ENCODE measurements at places on chromosomes 4 and X. TPM values are rescaled to one million over a fixed set of nuclear protein-coding genes. Genes with fewer than 3 reads are reported as not detected.

- no peak for DNase-seq
- H3K4me1 ChIP-seq: peaks cover 34% of the 10 kb centered on the region
- H3K4me3 ChIP-seq: no peak overlapping the region
- peaks cover 27% of the 10 kb centered on the region for H3K36me3 ChIP-seq
- no peaks in the 10 kb centered on the region for H3K27me3 ChIP-seq
Observed at GRCh38 chr4:109576462-109576861, 16.4 kb downstream of the MCUB start.

Gene CXorf49
- total RNA-seq: not detected

Gene DUSP9
- not detected for total RNA-seq

DNA sequence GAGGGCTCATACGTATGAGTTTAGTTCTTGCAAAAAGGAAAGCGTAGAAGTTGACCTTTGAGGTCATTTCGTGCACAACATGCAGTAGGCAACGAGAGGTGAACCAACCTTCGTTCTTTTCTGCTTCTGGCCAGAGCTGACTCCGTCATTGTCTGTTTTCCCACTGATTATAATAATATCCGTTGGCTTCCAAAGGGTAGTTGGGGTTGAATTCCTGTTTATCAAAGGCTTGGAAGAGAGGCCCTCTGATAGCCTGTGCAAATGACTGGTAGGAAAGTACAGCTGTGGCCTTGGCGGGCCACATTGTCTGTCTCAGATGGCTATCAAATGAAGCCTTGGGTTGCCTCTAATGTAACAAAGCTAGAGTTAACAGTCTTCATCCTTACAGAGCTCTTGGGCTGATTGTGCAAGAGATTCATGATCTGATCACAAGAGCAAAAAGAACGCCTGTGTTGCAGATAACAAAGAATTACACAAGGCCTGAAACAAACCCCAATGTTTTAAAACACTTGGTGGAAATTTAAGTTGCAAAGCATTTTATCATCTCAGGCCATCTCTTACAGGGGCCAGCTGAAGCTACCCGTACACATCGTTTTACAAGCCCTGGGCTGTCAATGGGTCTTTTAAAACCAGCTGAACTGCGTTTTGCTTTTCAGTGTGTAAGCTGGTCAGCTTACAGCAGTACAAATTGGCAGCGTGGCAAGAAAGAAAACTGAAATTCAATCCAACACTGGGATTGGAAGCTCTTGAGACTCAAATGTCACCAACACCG is 46.1 kb upstream of the FAM9C start:
- no peak for DNase-seq
- H3K36me3 ChIP-seq: no peaks in the 10 kb centered on the region
- no peaks in the 10 kb centered on the region for H3K27me3 ChIP-seq
- H3K27ac ChIP-seq: peak overlapping the region; percentile 99
- H3K4me1 ChIP-seq: peaks cover 90% of the 10 kb centered on the region

Gene FDCSP
- not detected for total RNA-seq

DNA sequence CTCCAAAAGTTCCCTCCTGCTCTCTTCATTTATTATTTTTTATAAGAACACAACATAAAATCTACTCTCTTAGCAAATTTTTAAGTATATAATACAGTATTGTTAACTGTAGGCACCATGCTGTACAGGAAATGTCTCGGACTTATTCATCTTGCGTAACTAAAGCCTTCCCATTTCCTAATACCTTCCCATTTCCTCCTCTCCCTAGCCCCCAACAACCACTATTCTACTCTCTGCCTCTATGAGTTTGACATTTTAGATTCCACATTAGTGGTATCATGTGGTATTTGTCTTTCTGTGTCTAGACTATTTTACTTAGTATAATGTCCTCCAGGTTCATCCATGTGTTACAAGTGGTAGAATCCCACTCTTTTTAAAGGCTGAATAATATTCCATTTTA is 15.8 kb upstream of the SYTL4 start:
- H3K27ac ChIP-seq: no peak overlapping the region
- H3K27me3 ChIP-seq: peaks cover 6% of the 10 kb centered on the region
- no peaks in the 10 kb centered on the region for H3K4me1 ChIP-seq
- H3K4me3 ChIP-seq: no peak overlapping the region
- H3K36me3 ChIP-seq: no peaks in the 10 kb centered on the region
- DNase-seq: no peak
